ENCODE measurements at places on chromosomes 1 and 21. TPM values are rescaled to one million over a fixed set of nuclear protein-coding genes. Genes with fewer than 3 reads are reported as not detected.

OR2L2 gene
- total RNA-seq = 0.19 TPM

DNA sequence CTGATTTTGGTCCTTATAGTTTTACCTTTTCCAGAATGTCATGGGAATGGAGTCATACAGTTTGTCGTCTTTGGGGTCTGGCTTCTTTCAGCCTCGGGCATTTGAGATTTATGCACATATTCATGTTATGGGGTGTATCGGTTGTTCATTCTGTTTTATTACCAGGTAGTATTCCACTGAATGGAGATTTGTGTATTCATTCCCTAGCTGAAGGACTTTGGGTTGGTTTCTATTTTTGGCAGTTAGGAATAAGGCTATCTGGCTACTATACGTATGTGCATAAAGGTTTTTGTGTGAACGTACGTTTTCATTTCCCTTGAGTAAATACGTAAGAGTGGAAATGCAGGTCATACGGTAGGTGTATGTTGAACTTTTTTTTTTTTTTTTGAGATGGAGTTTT is 65.1 kb downstream of the ACTL8 start:
- DNase-seq = no peak

LEFTY2 gene
- total RNA-seq = not detected

DNA sequence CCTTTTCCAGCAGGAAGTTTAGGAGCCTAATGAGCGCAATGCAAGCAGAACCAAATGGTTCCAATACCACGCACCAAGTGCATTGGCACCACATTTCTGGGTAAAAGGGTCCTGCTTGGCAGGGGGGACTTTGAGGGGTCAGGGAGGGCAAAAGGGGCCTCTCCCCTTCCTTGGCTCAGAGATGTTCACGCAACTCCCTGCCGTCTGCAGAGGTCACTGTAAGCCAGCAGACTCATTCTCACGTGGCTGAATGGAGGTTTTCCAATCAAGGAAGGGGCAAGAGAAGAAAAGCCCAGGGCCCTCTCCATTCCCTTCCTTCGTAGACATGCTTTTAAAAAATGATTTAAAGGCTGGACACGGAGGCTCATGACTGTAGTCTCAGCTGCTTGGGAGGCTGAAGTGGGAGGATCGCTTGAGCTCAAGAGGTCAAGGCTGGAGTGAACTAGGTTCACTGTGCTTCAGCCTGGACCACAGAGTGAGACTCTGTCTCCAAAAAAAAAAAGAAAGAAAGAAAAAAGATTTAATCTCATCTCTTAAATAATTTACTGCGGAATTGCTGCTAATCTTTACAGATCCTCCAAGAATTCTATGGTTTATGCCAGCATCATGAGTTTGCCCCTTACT is 80.3 kb downstream of the RUNX3 start:
- DNase-seq = no peak

- DNase-seq = no peak
These were observed 679.6 kb downstream of the USP25 start for GRCh38 chr21:16409352-16409751.

IFNLR1 gene
- 0.12 TPM for total RNA-seq

NTMT2 gene
- not detected for total RNA-seq

- no peak for DNase-seq
These were observed 9.0 kb downstream of the CLIC4 start for GRCh38 chr1:24754229-24754628.

DNA sequence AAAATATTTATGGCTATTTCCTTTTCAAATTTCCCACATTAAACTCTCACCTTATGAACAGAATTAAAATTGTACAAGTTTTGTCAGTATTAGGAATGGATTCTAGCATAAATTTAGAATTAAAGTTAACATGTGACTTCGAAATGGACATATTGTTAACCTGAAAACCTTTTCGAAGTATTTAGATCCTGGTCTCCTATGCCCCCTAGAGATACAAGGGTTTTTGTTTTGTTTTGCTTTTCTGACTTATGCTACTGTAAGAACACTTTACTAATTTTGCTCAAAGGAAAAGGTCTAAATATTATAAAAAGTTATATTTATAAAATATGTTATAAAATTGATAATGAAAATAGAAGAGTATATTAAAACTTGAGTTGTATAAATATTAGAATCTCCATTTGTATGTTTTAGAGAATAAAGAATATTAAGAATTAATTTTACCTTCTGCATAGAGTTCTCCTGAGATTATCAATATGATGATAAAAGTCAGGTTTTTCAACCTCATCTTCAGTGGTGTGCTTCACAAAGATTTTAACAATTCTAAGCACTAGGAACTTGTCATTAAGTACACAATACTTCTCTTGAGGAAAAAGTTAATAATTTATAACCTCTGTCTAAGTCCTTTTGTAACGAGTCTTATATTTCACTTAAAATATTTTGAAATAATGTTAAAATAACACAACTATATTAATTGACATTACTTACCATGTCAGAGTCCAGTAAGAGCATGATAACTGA is at the start of gene F13B:
F13B (minus strand) TSS at position 542 of the 738 bp plus-strand sequence; CDS start at position 505, 37 bp downstream.
- DNase-seq = no peak

DNA sequence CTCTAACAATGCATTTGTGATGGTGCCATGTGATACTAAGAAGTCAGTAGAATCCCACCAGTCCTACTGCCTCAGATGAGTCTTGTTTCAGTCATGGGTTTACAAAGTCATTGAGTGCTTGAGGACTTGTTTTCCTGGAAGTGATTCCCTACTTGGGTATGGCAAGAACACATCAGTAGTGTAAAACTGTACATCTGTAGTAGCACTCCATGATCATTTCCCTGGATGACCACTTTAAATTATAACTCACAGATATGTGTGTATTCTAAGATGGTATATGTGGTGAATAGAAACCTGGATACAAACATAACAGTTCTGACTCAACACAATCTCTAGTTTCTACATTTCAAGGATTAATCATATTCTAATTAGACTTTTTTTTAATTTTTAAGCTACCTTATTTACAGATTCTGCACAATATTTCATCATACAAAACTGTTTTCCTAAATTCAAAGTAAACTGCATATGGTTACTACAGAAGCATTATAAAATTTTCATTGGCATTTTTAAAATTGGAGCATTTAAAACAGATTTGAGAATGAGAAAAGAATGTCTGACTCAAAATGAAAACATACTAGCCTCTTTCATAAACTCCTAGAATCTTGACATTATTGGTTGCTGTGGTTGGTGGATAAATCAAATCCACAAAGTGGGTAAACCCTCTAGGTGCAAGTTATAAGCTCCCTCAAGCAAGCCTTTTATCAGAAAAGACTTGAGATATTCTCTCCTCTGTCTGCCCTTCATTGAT is 6.8 kb upstream of the PSMG1 start:
- DNase-seq = no peak

- DNase-seq = peak; percentile 9
These were observed 45.7 kb downstream of the PAX7 start for GRCh38 chr1:18676332-18676781.

DNA sequence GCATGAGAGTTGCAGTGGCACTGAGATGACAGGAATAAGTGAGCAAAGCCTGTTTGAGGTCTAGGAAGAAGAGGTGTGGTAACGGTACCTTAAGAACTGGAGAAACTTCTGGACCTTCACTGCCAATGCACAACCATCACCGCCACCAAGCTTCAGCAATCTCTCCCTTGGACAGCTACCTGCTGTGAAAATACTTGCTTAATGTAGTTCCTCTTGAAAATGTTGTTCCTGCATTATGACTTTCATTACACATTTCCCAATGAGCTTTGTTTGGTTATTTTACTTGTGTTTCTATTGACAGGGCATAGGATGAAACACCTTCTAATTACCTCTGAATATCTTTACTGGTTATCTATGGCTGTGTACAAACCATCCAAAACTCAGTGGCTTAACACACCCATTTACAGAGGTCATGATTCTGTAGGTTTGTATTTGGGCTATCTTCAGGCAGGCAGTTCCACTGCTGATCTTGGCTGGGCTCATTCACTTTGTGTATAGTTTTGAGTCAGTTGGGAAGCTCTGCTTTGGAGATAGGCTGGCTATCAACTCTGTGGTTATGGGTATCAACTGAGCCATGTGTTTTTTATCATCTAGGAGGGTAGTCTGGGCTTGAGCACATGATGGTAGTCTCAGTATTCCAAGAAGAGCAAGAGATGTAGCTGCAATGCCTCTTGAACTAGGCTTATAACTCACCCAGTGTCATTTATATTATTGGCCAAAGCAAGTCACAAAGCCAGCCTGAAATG is 149.4 kb downstream of the ELAVL4 start:
- no peak for DNase-seq

DNA sequence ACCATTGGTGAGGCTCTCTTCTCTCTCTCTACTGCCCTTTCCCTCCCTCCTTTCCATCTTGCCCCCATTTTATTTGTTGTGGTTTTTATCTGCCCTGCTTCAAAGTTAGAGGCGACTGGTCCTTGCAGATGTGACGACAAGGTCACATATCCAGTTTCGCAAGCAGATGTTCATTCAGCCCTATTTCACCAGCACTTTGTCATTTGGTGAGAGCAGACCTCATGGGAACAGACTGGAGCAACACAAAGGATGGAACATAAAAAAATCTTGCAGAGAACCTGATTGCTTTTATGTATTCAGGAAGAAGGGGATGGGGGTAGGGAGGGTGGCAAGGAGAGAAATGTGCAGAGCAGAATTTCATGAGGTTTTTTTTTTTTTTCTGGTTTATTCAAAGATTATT is 84.3 kb downstream of the ELAVL4 start:
- no peak for DNase-seq

DNA sequence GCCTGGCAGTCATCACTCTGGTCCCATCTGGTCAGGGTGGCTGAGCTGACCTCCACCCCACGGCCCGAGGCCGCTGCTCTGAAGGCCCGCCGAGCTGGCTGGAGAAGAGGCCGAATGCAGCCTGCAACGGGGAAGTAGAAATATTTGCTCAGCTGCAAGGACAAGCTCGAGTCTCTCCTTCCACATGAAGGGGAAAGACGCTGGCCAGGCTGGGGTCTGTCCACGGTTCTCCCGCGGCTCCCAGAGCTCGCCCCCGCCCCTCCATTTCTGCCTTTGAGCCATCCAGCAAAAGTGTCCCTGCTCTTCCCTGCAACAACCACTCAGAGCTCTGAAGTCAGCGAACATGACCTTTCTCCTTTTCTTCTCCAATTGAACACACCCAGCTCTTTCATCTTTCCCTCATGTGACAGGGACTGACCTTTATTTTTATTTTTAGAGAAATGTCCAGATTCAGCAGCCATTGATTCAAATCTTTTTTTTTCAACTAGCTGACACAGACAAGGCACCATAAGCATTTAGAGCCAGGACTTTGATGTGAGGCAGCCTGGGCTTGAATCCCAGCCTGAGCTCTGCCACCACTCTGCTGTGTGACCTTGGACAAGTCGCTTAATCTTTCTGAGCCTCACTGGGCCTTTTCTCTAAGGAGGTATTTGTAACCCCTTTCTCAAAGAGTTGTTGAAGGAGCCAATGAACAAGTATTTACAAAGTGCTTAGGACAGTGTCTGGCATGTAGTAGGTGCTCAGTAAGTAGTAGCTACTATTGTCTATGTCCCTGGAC is 149.3 kb upstream of the WNT4 start:
- no peak for DNase-seq

DNA sequence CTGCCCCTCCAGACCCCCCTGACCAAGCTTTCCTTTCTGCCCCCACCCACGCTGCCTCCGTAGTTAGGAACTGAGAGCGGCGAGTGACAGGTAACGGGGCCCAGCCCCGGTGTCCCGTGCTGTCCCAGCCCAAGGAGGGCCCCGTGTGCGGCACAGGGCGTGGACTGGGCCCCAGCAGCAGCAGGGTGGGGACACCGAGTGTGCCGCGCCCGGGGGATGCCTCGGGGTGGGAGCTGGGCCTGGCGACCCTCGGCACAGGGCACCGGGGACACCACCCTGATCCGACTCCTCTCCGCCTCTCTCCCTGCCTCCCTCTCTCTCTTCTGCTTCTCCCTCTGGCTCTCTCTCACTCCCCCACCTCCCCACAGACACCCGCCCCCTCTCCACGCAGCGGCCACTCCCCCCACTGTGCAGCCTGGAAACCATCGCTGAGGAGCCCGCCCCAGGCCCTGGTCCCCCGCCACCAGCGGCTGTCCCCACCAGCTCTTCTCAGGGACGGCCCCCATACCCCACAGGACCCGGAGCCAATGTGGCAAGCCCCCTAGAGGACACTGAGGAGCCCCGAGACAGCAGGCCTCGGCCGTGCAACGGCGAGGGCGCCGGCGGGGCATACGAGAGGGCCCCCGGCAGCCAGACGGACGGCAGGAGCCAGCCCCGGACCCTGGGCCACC is 22.7 kb downstream of the PANK4 start:
- DNase-seq = no peak

DNA sequence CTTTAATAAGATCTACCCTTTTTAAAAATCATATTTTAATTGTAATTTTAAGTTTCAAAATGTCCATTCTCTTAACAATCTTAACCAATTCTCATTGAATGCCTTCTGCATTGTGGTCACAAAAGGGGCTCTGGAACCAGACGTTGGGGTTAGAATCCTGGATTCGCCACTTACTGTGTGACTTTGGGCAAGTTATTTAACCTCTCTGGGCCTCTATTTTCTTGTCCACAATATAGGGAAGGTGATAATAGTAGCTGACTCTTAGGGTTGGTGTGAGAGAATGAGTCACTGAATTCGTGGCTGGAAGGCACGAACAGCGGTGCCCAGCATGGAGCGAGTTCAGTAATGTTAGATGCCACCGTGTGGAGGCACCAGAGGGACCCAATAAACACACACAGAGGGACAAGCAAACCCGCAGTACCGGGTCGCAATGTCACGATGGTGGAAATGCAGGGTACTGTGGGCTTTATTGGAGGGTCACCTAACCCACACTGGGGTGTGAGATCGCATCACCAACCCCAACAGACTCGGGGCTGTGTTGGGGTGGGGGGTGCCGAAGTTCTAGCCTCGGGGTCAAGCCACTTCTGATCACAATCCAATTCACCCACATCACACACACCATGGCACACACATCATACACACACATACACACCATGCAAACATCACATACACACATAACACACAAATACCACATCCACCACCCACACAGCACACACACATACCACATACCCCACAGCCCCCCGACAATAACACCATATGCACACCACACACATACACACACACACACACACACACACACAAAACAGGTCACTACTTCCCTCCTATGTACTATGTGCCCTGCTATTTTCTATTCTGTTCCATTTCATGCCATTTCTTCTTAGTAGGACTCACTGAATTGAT is 27.0 kb upstream of the IFNAR2 start:
- DNase-seq = peak; percentile 47

GRCh38 chr1:203556047-203556851 is 62.3 kb downstream of the OPTC start:
- DNase-seq = no peak

- DNase-seq = peak; percentile 60
These were observed 206.0 kb upstream of the HMCN1 start for GRCh38 chr1:185528084-185528676.

- no peak for DNase-seq
These were observed 9.1 kb upstream of the AGPAT3 start for GRCh38 chr21:43855955-43856354.

KRTAP10-7 gene
- total RNA-seq = not detected
